Stromal cell of bone marrow (primary cell): ENCODE measurements at places on chromosomes 1 and 21.
A peak's percentile ranks its signal among the peaks of the same experiment; 100 is the strongest.

DNA sequence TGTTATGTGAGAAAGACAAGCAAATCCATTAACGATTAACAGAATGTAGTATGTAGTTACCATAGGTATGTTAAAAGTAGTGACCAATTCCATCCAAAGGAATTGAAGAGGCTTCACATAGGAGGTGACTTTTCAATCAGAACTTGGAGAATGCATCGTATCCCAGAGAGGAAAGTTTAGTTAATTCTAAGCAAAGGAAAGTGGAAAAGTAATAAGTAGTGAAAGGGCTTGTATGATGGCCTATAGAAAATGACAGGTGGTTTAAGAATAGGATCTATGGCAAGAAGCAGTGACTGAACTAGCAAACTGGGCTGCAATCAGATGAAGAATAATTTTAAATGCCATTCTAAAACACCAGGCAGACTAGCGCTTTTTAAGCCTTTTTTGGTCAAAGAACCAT is 16.6 kb downstream of the SCMH1 start:
- DNase-seq: no peak

DNA sequence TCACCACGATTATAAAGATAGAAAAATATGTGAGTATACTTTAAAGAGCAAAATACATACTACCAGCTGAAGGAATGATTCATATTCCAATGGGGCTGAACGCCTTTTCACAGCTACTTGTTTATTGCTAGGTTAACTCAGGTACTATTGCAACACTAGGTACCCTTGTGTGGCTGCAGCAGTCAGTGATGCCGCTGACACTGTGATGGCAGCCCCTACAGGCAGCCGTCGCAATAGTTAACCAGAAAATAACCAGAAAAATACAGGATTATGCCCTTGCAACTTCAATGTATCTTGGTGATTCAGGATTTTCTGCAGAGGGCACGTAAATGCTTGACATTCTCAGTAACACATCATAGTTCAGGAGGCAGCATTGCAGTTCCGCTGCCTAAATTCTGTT is 1.6 kb upstream of the MARK1 start:
- DNase-seq: no peak

DNA sequence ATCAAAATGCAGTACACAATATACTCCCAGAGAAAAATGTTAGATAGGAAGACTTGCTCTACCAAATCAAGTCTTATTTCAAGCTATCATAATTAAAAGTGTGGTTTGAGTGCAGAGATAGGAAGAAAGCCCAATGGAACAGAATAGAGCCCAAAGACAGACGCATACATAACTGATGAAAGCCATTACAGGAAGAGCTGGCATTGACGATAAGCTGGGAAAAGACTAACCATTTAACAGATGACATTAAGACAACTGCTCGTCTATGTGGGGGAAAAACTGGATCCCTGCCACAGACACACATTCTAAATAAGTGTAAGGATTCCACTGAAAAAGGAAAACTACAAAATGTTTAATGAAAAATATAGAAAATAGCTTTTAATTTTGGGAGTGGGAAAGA is 85.5 kb downstream of the NGF start:
- DNase-seq: no peak

DNA sequence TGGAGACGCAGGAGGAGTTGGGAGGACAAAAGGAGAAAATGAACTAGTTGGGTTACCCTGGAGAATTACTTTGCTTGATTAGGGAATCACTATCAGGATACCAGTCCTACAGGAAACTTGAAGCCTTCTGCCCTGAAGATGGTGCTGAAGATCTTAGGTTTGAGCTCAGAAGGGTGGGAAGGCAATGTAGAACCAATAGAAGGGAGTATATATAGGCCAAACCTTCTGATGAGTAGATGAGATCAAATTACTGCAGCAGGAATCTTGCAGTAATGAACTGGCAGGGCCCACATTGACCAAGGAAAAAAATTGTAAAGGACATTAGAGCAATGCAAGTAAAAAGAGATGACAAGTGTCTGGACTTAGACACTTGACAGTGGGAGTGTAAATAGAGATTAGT is 116.3 kb upstream of the CACYBP start:
- peak; percentile 13 for DNase-seq

- no peak for DNase-seq
Measured at GRCh38 chr1:15282810-15283474, 35.9 kb downstream of the FHAD1 start.

- no peak for DNase-seq
Measured at GRCh38 chr1:227546598-227547309, 16.6 kb upstream of the ZNF678 start.

DNA sequence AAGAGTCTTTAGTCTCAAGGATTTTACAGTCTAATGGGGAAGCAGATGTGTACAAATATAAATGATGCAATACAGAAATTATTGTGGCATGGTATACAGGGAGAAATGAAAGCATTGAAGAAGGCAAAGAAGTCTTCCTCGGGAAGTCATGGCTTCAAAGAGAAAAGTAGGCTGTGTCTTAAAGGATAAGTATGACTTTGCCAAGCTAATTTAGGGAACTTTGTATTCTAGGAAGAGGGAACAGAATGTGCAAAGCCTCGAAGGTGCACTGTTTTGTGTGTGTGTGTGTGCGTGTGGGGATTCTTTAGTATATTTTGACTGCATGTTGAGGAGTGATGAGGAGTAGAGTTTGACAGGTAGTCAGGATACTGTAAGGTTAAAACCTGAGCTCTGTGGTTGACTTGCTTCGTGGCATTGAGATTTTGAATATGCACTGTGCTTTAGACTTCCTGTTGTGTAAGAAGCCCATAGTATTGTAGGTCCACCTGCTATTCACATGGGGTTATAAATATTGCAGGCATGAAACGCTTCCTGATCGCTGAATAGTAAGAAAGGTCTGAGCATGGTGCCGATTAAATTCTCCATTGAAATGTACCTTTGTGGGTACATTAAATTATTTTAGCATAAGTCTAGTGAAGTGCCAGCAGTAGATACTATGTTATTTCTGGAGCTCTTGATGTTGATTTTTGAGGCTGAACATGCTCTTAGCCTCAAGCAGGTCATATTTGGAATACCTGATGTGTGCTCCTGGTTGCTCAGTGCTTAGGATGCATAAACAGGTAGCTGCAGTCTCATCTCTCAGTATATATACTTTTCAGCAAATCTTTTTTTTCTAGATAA is 8.0 kb downstream of the SMAP2 start:
- no peak for DNase-seq

DNA sequence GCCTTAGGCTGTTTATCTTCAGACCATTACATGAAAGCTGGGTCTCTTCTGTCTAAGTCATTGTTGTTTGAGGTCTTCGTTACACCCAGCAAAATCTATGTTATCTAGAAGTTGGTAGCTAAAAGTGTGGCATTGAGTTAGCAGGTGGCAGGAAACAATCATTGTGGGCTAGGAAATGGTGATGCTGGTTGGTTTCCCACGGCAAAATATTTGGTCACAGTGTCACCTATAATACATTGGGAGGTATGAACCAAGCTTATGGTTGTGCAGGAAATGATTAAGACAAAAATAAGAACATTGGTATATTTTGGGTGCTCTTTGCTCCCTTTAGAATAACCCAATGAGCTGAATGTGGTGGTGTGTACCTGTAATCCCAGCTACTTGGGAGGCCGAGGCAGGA is 169.7 kb downstream of the TRIM33 start:
- DNase-seq: no peak

- DNase-seq: no peak
Measured at GRCh38 chr1:71276466-71276865, 195.6 kb upstream of the ZRANB2 start.

- no peak for DNase-seq
Measured at GRCh38 chr1:246544001-246544400, 22.1 kb downstream of the TFB2M start.

DNA sequence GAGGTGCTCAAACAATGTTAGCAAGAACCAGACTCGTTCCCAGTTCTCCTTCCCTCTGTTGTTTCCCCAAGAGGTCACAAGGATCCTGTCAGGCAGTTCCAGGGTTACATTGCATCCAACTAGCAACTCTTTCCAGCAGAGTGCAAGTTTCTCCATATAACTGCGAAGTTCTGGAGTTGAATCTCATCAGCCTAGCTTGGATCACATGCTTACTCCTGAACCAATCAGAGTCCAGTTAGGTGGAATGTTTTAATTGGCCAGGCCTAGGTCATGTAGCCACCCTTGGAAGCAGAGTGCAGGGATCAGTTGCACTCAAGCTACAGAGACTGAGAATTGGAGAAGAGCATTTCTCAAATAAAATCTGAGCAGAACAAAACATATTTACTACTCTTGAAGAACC is 15.9 kb upstream of the PIK3R3 start:
- no peak for DNase-seq

- DNase-seq: no peak
Measured at GRCh38 chr1:164369698-164370365, 189.2 kb upstream of the PBX1 start.

GRCh38 chr21:21366277-21366676 is 368.1 kb downstream of the NCAM2 start:
- DNase-seq: no peak

DNA sequence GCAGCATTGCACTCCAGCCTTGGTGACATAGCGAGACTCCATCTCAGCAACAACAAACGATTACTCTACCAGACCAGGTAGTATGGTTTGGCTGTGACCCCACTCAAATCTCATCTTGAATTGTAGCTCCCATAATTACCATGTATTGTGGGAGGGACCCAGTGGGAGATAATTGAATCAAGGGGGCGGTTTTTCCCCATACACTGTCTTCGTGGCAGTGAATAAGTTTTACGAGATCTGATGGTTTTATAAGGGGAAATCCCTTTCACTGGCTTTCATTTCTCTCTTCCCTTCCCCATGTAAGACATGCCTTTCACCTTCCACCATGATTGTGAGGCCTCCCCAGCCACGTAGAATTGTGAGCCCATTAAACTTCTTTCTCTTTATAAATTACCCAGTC is 66.0 kb downstream of the BACE2 start:
- DNase-seq: no peak

- DNase-seq: no peak
Measured at GRCh38 chr1:184959626-184960025, 14.7 kb downstream of the NIBAN1 start.

GRCh38 chr1:5938101-5938646 is 54.1 kb downstream of the NPHP4 start:
- peak; percentile 52 for DNase-seq

DNA sequence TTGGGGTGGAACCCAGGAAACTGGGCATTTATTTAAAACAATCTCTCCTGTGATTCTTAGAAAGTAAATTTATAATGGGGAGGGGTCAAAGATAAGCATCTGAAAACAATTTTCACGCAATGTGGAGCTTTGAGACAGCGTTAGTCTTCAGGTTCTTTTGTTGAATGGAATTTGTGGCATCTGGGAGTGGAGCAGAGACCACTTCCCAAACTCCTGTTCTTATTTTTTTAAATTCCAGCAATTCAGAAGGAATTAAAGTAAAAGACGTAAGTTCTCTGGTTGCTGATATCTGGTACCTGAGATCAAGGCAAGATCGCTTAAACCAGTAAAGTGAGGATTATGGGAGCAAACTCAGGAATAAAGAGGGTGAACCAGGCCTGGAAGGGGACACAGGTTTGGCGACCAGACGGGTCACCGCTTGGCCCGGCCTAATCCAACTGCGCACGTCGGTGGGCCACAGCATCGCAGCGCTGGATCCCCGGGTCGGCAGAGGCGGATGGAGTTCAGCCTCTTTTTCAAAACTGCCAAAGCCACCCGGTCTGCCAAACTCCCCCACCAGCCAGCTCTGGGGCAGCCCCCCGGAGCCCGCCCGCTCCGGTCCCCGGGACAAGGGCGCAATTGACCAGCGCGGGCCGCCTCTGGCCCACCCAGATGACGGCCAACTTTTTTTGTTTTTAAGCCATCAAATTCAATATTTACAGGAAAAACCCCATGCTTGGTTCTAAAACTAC is 754 bp upstream of the PDPN start:
- no peak for DNase-seq

- DNase-seq: no peak
Measured at GRCh38 chr1:165857046-165857801, 29.8 kb downstream of the UCK2 start.

- no peak for DNase-seq
Measured at GRCh38 chr1:162303004-162303344, 73.7 kb downstream of the SPATA46 start.

- DNase-seq: no peak
Measured at GRCh38 chr21:35211782-35212181, 162.7 kb upstream of the RUNX1 start.

- no peak for DNase-seq
Measured at GRCh38 chr21:33670076-33670978, 28.0 kb downstream of the ITSN1 start.

- DNase-seq: no peak
Measured at GRCh38 chr1:5976726-5977493, 15.3 kb downstream of the NPHP4 start.
